ENCODE measurements at places on chromosomes 4 and X.
A peak's percentile ranks its signal among the peaks of the same experiment; 100 is the strongest.

- no peak for DNase-seq
Observed at GRCh38 chrX:10152086-10152485, 4.7 kb upstream of the CLCN4 start.

DNA sequence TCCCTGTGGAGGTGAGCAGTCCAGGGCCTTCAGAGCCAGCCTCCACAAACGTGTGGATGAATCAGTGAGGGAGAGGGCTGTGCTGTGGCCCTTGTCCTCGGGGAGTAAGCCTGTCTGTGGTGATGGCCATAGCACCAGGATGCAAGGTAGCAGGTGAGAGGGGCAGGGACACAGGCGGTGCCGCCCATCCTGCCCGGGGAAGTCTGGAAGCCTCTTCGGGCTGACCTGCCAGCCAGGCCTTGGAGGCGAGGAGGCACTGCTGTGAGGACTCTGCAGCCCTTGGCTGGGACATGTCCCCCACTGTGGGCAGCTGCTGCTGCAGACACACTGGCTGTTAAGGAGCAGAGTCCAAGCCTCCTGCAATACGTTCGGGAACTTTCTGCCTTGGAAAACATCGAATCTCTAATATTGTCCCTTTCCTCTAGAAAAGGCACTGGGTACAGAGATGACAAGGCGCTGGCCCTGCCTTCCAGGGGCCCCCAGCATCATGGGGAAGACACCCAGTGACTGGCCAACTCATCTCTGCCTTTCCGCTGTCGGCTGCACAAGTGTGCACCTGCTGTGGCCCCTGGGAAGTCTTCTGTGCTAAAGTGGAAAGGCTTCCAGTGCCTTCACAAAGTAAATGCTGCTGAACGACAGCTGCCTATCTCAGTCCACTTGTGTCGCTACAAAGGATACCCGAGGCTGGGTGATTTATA, 101.4 kb downstream of the ADRA2C start:
- no peak for DNase-seq

- DNase-seq, result no peak
Observed at GRCh38 chrX:24498975-24499374, 33.9 kb downstream of the PDK3 start.

- DNase-seq, result no peak
Observed at GRCh38 chr4:75714011-75714410, 10.4 kb upstream of the USO1 start.

DNA sequence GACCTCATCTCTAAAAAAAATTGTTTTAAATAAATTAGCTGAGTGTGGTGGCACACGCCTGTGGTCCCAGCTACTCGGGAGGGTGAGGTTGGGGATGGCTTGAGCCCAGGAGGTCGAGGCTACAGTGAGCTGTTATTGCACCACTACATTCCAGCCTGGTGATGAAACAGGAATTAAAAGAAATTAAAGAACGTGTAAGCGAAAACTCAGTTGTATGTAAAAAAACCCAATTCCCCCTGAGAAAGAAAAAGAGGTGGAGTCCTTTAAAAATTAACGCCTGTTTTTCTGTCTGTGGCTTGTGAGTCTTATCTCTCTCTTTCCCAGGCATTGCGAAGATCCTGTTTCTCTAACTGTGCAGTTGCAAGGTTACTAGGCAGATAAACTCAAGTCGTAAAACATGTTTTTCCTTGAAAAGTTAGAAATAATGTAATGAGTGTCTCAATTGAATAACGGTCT, 22.1 kb downstream of the EPGN start:
- no peak for DNase-seq

DNA sequence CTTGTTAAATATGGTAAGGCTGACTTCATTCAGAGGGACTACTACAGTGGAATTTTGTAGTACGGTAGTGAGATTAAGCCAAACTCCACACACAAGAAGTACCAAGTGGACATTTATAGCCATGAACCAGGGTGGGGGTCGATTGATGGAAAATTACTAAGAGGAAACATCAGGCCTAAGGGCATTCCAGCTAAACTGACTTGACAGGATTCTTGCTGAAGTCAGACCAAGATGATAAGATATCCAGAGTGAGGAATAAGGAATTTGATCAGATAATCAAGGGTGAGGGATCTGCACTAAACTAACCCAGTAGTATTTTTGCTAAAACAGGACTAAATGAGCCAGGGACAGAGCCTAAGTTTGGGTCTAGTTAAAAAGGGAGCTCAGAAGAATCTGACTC, 597.5 kb downstream of the RPA4 start:
- DNase-seq, result no peak

- DNase-seq, result peak; percentile 60
Observed at GRCh38 chr4:99808260-99808857, 8.3 kb upstream of the DAPP1 start.

DNA sequence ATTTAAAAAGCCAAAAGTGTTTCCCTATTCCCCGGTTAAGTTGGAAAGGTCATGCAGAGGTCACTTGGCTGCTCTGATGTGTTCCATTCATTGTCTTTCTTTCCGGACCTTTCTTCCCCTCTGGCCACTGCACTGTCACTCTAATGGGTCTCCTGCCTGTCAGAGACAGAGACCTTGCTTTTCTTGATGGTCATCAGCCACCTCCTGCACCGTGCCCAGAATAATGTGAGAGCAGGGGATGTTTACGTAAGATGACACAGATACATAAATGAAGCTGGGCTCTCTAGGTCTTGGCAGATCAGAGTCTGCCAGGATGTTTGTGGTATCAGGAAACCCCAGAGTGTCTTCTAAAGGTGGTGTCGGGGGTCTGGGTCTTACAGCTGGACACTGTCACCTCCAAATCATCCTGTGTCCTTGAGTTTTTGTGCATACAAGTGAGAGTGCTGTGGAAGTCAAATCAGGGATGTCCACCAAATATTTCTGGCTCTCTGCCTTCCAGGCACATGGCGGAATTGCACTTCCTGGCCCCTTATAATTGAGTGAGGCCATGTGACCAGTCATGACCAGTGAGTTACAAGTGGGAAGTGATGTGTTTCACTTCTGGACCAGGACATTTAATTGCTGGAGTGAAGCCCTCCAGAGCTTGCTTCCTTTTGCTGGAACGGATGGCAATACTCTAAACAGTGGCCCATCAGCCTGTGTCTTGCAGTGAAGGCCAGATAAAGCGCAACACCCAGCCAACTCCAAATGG, 130.6 kb upstream of the ATP6AP2 start:
- DNase-seq, result no peak

DNA sequence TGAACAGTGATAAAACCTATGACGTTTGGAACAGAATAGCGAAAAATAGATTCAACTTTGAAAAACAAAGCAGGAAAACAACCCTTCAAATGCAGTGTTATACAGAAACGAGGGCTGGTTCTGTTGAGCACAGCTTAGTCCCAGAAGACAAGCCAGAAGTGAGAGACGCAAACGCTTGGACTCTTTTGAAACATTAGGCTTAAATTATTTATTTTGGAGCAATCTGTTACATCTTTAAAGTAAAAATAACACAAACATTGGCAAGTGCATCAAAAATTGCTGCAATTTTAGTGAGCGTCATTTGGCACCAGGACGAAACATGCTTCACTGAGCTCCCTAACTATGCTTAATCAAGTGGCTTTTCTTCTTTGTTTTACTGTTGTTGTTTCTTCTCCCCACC, 63.5 kb downstream of the ENPP6 start:
- DNase-seq, result no peak

GRCh38 chr4:106530821-106531220, 162.2 kb upstream of the GIMD1 start:
- no peak for DNase-seq

DNA sequence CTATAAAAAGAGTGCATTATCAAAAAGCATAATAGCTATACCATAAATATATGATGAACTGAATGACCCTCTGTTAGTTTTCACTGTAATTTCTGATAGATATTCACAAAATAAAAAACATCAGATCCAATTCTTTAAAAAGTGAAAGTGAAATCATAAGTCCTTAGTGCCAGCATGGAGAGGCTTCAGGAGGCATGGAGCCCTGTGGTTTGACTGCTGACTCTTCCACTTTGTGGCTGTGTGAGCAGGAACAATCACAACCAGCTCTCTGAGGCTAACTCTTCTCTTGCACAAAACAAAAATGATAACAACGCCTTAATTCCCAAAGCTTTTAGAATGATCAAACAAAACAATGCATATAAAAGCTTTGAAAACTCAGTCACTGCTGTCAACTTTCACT, 1143.9 kb downstream of the PDHA2 start:
- no peak for DNase-seq

GRCh38 chr4:52780617-52781354, 29.6 kb upstream of the ERVMER34-1 start:
- no peak for DNase-seq

GRCh38 chr4:8163436-8164193, 5.0 kb upstream of the ABLIM2 start:
- DNase-seq, result no peak

- DNase-seq, result no peak
Observed at GRCh38 chr4:38831653-38832052, 25.0 kb downstream of the TLR6 start.

- DNase-seq, result peak; percentile 22
Observed at GRCh38 chr4:48909697-48910096, 3.1 kb upstream of the OCIAD2 start.

DNA sequence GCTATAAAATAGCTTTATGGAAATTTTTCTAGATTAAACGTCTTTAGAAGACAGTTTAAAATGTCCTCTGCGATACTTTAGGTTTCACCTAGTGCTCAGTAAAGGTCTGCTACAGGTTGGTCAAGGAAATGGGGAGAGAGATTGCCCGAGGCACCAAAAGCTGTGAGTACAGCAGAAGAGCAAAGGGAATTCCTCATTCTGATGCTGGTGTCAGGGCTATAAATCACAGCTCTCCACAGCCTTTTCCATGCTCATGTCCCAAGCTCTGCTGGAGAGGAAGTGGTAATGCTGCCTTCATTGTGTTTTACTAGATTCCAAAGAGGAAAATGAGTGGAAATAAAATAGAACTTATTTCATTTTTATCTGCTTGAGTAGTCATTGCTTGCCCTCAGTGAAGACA, 2060.4 kb downstream of the ARAP2 start:
- no peak for DNase-seq

DNA sequence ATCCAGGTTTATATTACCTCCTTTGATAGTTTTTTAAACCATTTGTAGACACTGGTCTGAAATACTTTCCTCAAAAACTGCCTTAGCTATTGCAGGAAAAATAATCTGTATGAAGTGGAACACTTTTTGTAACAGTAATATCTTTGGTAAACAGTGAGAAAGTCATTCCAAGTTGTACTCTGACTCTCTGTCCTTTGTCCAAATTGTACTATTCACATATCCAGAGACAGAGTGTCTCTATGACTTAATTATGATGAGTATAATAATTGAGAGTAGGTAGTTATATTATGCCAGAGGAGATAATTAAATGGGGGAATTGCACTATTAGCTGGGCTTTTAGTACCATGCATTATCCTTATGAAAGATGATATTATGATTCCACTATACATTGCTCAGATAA, 112.6 kb upstream of the LCORL start:
- no peak for DNase-seq

DNA sequence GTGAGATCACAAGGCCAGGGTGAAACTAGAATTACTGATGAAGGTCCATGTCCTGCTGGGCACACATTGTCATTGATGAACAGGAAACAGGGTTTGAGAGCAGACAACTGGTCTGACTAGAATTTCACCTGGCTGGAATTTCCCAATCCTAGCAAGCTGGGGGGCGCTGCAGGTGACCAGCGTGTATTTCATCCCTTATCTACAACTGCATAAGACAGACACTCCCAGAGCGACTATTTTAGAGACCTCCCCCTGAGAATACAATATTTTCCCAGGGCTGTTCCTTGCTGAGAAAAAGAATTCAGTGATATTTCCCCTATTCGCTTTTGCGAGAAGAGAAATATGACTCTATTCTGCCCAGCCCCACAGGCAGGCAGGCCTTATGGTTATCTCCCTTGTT, 432.6 kb upstream of the GALNT7 start:
- DNase-seq, result no peak

- DNase-seq, result no peak
Observed at GRCh38 chr4:45741897-45742296, 382.0 kb downstream of the GABRG1 start.

GRCh38 chr4:138078253-138078652, 163.9 kb downstream of the SLC7A11 start:
- DNase-seq, result no peak
